ENCODE measurements at places on chromosomes 2 and 18.

DNA sequence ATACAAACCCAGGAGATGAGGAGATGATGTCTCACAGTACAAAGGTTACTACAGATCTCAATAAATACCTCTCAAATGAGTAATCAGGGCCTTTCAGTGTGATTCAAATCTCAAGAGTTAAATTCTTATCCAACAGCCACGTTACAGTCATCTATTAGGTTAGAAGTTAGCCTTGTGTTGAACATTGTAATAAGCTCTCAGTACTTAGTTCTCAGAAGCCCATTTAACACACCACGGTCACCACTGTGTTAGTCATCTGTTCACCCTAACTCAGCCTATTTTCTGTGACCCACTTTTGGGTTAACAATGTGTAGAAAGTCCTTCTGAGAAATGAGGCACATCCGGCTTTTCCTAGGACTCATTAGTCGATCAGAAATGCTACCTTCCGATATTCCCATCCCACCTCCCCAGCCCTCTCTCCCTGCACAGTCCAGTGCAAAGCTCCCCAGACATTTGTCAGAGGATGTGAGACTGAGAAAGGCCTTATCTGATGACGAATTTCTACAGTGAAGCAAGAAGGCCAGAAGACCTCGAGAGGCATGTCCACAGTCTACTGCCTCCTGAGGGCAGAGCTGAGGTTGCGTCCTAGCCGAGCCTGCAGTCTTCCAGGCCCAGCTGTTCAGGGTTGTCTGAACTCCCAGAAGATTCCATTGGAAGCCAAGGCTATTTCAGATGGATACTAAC, 92.6 kb downstream of the ACTR2 start:
- DNase-seq = no peak

- DNase-seq = no peak
These were observed 95.3 kb downstream of the COPS8 start for GRCh38 chr2:237180987-237181386.

DNA sequence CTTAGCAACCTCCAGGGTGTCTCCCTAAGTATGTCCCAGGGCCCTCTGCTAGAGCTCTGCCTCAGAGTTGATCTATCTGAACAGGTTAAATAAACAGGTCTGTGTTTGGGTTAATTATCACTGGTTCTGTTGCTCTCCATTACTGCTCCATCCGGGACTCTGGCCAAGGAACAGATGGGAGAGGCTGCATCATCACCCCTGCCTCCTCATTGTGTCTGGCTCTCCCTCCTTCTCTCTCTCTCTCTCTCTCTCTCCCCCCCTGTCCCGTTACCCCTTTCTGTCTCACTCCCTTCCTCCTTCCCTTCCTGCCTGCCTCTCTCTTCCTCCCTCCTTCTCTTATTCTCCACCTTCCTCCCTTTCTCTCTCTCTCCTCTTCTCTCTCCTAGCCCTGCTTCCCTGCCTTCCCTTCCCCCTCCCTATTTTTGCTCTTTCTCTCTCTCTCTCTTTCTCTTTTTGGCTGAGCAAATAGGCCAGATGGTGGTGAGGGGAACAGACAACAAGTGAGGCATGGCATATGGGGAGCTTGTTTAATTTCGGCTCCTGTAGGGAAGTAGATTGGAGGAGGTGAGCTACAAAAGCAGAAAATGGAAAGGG, 62.1 kb downstream of the SETBP1 start:
- DNase-seq = peak; percentile 98

GRCh38 chr2:65778137-65778536, 345.7 kb upstream of the SPRED2 start:
- DNase-seq = no peak

- DNase-seq = no peak
These were observed 138.5 kb upstream of the ITGA4 start for GRCh38 chr2:181318504-181319280.

- peak; percentile 19 for DNase-seq
These were observed 657 bp downstream of the ARL6IP6 start for GRCh38 chr2:152718909-152719645.

GRCh38 chr2:168810235-168810634, 7.8 kb downstream of the NOSTRIN start:
- DNase-seq = no peak

DNA sequence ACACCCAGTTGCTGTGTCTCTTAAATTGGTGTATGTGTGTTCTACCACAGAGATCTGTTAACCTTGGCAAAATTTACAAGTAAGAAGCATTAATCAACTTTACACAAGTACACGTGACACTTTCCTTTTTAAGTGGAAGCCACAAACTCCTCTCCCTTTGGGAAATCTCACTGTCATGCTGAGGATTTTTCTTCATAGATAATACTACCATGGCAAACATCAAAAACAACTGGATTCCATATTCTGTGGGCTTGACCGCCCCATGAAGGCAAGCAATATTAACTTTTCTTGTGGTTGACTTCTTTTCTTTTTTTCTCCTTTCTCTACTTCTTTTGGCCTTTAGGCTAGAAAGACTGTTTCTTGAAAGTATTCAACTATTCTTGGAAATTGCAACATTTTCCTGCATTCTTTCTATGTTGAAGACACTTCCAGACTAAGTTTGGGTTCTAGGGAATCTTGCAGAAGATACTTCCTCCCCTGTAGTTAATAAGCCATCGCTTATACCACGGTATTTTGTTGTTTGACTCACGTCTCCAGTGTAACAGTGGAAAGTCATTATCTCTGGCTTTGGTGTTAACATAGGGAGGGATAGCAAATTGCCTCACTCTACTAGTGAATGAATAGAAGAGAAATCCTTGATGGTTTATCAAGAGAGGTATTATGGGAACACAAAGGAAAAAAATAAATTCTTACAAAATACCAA, 79.5 kb downstream of the SLC8A1 start:
- no peak for DNase-seq

DNA sequence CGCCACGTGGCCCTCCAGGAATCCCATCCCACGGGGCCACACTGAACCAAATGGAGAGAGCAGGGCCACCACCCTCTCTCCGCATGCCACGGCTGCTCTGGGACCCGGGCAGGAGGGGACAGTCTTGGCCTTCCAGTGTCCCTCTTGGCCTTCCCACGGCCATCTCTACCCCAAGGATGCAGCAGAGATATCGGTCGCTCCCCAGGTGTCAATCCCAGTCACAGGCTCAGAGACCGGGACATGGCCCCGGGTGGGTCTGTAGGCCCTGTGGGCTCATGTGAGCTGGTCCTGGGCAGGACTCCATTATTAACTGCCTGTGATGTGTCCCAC, 15.3 kb downstream of the CAPN10 start:
- DNase-seq = no peak

- no peak for DNase-seq
These were observed 173.0 kb downstream of the DDX1 start for GRCh38 chr2:15764683-15765011.

DNA sequence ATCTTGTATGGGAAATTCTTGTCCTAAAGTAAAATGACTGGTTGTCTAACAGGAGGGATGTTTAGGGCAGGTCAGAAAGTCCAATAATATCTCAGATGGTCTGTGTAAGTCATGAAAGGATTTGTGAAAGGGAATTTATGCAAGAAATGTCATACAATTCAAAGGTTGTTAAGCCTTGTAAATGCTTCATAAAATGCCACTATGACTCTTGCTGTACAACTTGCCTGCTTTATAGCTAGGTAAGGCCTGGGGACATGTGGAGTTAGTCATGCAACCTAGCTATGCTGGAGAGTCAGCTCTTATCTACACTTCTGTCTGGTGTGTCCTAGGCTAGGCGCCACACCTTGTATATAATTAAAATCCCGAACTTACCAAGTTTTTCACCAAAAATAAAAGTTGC, 36.9 kb upstream of the VWA3B start:
- no peak for DNase-seq

- no peak for DNase-seq
These were observed 309.9 kb upstream of the PKDCC start for GRCh38 chr2:41737888-41738287.

DNA sequence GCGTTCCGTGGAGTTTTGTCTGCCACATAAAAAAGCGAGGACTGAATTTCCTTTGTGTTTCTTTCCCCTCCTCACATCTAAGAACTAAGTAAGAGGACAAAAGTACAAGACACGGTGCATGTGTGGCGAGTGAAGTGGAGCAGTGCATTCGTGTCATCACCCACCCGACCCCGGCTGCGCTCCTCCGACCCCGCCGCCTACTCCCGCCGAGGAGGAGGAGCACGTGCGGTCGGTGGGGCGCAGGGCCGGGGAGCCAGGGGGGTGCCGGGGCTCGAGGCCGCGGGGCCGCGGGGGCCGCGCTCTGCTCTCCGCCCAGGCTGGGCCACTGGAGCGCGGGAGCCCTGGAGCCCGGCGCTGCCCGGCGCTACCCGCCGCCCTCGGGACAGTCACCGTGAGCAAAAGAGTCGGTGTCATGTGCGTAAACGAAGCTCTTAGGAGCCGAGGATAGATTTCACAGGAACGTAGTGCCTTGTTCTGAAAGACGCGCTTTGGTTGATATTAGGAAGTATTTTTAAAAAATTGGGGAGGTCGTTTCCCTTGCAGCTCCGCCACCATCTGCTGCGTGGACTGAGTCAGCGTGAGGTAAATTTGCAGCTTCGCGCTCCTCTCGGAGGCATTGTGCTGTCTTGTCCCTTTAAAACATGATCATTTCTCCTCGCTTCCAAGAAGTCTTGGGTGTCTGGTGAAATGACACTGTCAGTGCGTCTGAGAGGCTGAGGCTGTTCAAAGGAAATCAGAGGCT, 11.0 kb downstream of the TBR1 start:
- DNase-seq = no peak

GRCh38 chr2:15158532-15158931, 402.6 kb downstream of the NBAS start:
- no peak for DNase-seq

- DNase-seq = no peak
These were observed 119.1 kb downstream of the FSIP2 start for GRCh38 chr2:185857691-185858090.

DNA sequence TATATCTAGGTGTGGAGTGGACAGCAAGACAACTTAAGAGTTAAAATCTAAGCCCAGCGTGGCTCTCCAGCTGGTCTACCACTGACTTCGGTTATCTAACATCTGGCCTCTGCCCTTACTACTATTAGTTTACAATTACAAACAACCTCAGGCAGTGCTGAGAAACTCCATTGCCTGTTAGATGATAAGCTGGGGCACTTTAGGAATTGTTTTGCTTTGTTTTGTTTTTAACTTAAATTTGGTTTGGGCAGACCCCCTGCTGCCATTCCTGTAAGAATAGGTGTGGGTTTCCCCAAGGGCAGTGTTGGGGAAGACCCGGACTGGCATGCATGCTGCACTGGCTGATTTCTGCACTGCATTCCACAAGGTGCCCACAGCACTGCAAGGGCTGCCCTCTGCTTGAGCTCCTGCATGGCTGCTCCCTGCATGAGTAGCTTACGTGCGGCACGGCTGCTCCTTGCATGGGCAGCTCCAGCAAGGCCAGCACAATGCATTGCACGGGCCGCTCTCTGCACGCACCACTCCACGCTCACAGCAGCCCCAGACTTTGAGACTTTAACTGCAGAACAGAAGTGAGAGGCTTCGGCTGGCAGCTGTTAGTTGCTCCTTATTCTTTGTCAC, 74.2 kb upstream of the SERTAD2 start:
- DNase-seq = no peak

DNA sequence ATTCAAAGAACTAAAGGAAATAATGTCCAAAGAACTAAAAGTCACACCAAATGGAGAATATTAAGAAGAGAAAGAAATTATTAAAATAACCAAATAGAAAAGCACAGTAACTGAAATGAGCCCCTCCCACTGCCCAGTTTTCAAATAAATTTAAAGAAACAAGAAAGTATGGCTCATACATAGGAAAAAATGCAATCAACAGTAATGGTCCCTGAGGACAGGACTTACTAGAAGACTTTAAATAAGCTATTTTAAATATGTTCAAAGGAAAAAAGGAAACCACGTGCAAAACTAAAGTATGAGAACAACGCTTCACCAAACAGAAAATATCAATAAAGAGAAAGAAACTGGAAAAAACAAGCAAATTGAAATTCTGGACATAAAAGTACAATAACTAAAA, 58.9 kb downstream of the TMEM131 start:
- DNase-seq = no peak

DNA sequence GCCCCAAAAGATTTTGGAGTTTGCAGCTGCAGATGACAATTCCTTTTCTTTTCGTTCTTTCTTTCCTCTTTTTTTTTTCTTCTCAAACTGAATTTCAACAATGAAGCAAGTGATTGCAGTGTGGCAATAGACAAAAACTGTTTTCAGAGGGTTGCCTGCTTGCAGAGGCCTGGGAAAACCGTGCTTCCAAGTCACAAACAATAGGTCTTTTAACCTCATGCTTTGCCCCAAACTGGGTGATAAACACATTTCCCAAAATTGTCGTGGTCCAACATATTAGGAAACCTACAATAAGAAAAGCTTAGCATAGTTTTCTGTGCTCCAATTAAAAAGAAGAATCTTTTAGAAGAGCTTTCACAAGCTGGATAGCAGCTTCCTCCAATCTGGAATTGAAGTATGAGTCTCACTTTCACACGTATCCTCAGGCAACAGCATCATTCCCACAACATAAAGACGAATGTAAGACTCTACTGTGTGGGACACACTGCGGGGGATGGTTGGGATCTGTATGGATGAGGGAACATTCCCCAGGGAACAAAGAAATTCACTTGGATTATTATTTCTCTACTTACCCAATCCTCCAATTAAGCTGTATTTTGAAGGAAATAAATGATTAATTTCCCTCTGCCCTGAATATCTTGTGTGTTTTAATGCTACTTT, 656.1 kb downstream of the RNF144A start:
- no peak for DNase-seq

GRCh38 chr2:101803128-101803527, 105.6 kb downstream of the MAP4K4 start:
- DNase-seq = no peak

GRCh38 chr2:65997961-65998360, 437.0 kb upstream of the MEIS1 start:
- DNase-seq = no peak

GRCh38 chr2:120007851-120008250, 5.0 kb upstream of the EPB41L5 start:
- no peak for DNase-seq

- DNase-seq = no peak
These were observed 135.8 kb upstream of the SMAD2 start for GRCh38 chr18:48066225-48066652.

- no peak for DNase-seq
These were observed 202.9 kb downstream of the DPP4 start for GRCh38 chr2:161871113-161871512.

DNA sequence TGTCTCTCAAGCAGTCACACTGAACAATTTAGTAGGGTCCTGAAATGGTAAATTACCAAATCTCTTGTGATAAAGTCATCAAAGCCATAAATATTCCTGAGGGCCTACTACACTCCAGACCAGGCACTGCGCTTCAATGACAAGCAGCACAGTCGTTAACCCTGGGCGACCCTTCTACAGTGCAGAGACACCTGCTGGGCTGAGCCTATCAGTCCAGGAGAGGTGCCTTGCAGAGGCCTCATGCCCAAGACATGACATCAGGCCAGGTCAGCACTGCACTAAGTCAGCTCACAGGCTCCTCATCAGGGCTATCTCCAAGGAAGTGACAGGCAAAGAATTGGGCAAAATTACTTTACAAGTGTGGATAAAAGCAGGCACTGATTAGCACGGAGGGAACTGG, 166.4 kb upstream of the EPB41L3 start:
- DNase-seq = no peak

GRCh38 chr2:192978395-192978794, 783.7 kb upstream of the TMEFF2 start:
- DNase-seq = peak; percentile 1

Measured in NCI-H1092 (cell line).